Iris pigment epithelial cell (primary cell): ENCODE measurements at places on chromosomes 5 and 9.

GRCh38 chr5:30607301-30607894 lies 586.1 kb upstream of the CDH6 start:
- DNase-seq = no peak

DNA sequence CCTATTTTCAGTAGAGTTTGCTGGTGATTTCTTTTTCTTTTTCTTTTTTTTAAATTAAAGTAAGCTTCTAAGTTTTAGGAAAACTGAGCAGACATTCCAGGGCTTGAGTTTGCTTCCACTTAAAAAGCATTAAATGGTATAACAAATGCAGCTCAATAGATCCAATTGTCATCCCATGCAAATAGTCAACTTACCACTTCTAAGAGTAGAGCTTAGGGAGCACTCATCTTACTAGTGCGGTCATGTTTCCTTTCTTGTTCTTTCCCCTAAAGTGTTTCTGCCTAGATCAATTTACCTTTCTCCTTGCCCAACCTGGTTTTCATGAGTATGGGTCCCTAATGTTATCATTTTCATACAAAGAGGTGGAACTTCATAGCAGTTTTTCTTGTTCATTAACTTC lies 13.0 kb upstream of the CEP120 start:
- DNase-seq = no peak

GRCh38 chr9:120710110-120710981 lies 3.9 kb downstream of the MEGF9 start:
- DNase-seq = no peak

DNA sequence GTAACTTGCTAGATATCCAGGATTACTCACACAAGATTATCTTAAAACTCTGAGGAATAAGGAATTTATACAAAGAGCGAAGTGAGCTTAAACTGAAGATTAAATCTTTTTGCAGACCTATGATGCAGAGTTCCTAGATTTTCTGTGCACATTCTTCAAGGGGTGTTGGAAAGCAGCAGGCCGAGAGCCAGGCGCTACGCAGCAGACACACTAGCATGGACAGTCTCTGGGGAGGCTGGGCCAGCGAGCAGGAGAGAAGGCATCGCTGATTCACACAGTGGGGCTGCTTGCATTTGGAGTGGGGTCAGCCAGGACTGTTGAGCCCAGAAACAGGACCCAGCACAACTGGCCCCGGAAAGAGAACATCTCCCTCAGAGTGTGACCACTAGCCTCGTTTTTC lies 136.3 kb downstream of the ADAMTS16 start:
- no peak for DNase-seq
